Dorsolateral prefrontal cortex (tissue), 122 donors: ENCODE measurements at places on chromosomes 1 and 21. TPM values are rescaled to one million over a fixed set of nuclear protein-coding genes. Genes with fewer than 3 reads are reported as not detected.

The RBM8A gene
- total RNA-seq = 88.2 TPM

The TACSTD2 gene
- not detected for total RNA-seq

The LCK gene
- not detected for total RNA-seq

The NUF2 gene
- total RNA-seq = 0.39 TPM

The PRMT6 gene
- 13.7 TPM for total RNA-seq

The CHI3L2 gene
- total RNA-seq = 11.5 TPM

The PDE9A gene
- total RNA-seq = 16.1 TPM
